ENCODE measurements at places on chromosomes 6 and 20.
A peak's percentile ranks its signal among the peaks of the same experiment; 100 is the strongest.

DNA sequence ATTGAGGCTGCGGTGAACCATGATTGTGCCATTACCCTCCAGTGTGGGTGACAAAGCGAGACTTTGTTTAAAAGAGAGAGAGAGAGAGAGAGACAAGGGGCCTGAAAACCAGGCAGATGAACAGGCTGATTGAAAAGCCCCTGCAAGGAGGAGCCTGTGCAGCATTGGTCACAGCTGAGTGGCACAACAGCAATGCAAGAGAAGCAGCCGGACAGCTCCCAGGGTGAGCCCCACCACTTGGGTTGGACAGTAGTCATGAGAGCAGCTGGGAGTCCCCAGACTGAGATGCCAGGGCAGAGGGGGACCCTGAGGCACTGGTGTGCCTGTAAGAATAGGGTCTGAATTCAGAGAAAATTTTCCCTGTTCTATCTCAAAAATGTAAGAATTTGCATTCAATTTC, 10.2 kb downstream of the DNPH1 start:
- no peak for DNase-seq

DNA sequence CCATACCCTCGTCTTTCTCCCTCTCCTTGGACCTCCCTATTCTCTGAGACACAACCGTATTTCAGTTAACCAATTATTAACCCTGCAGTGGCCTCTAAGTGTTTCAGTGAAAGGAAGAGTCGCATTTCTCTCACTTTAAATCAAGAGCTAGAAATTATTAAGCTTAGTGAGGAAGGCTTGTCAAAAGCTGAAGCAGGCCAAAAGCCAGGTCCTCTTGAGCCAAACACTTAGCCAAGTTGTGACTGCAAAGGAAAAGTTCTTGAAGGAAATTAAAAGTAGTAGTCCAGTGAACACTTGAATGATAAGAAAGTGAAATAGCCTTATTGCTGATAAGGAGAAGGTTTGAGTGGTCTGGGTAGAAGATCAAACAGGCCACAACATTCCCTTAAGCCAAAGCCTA, 58.3 kb downstream of the SNX9 start:
- DNase-seq = no peak

GRCh38 chr6:134419716-134420115, 101.8 kb upstream of the SGK1 start:
- DNase-seq = peak; percentile 61

DNA sequence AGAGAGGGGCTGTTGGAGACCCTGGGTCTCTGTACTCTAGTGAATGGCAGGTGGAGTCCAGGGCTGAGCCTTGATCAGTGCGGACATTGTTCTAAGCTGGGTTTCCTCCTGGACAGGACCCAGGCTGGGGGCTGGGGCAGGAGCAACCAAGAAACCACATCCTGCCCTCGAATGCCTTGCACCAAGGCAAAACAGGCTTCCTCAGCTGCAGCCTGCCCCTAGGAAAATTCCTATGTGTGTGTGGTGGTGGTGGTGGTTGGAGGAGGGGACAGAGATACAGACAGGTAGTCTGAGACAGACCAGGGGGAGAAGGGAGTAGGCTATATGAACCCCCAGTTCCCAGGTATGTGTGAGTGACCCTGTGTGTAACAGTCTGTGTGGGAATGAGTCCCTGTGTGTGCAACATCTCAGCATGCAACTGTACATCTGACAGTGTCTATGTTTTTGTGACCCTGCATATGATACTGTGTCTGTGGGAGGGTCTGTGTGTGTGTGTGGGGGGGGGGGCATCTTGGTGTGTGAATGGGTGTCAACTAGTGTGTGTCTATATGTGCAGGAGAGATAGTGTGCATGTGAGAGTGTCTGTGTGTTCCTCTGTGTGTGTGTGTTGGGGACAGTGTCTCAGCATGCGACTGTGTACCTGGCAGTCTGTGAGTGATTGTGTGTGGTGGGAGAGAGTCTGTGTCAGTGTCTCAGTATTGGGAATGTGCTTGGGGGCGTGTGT, 3.0 kb downstream of the GLP1R start:
- no peak for DNase-seq

GRCh38 chr6:52981222-52981900, 13.7 kb downstream of the GSTA4 start:
- DNase-seq = no peak

DNA sequence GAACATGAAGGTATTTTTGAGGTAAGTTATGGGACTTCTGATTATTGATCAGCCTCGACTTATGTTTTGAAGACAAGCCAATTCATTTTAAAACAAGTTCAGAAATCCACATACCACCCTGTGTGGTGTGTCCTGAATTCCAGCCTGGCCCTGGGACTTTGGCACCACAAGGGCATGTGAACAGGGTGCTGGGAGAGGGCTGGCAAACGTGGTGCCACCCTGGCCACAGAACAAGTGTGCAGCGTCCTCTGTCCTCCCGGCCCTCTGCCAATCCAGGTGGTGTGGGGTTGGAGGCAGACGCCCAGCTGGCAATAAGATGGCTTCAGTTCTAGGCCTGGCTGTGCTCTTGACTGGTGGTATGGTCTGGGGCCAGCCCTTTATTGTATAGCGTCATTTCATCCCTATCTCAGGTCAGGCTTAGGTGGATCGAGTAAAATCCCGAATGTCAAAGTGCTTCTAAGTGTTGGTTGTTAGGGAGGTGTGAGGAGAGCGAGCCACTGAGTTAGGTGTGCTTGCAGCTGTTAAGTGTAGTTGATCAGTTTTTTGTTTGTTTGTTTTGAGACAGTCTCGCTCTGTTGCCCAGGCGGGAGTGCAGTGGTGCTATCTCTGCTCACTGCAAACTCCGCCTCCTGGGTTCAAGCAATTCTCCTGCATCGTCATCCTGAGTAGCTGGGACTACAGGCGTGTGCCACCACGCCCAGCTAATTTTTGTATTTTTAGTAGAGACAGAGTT, 84.2 kb downstream of the RNF144B start:
- no peak for DNase-seq

DNA sequence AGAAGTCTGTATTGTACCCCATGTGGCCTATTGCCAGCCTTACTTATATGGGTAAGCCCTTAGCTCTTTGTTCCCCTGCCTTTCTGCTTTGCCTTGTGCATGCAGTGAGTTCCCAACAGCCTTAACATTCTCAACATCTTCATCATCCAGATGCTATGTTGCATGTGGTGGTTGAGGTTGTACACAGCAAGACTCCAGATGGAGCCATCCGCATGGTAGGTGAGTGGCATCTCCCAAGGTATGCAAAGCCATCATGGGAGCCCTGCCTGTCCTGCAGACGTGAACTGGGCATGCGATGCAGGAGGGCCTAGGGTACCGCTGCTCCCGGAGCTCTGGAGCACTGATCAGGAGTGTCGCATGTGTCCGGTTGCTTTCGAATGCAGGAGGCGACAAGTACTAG, 16.1 kb downstream of the CEP43 start:
- DNase-seq = no peak

DNA sequence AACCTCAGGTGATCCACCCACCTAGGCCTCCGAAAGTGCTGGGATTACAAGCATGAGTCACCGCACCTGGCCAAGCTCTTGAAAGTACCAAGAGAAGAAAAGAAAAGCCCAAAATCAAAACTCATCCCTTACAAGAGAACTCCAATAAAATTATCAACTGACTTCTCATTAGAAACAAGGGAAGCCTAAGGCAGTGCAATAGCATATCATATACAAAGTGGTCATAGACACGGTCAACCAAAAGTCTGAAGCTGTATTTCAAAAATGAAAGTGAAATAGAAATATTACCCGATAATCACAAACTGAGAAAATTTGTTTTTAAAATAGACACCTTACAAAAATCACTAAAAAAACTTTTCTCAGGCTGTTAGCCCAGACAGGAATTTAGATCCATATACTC, 1321.1 kb upstream of the GJE1 start:
- no peak for DNase-seq

GRCh38 chr6:96468281-96468680, 53.3 kb upstream of the UFL1 start:
- DNase-seq = no peak

- no peak for DNase-seq
Measured at GRCh38 chr6:53464927-53465460, 79.9 kb downstream of the GCLC start.

GRCh38 chr20:60469829-60470228, 511.6 kb downstream of the CDH26 start:
- no peak for DNase-seq

DNA sequence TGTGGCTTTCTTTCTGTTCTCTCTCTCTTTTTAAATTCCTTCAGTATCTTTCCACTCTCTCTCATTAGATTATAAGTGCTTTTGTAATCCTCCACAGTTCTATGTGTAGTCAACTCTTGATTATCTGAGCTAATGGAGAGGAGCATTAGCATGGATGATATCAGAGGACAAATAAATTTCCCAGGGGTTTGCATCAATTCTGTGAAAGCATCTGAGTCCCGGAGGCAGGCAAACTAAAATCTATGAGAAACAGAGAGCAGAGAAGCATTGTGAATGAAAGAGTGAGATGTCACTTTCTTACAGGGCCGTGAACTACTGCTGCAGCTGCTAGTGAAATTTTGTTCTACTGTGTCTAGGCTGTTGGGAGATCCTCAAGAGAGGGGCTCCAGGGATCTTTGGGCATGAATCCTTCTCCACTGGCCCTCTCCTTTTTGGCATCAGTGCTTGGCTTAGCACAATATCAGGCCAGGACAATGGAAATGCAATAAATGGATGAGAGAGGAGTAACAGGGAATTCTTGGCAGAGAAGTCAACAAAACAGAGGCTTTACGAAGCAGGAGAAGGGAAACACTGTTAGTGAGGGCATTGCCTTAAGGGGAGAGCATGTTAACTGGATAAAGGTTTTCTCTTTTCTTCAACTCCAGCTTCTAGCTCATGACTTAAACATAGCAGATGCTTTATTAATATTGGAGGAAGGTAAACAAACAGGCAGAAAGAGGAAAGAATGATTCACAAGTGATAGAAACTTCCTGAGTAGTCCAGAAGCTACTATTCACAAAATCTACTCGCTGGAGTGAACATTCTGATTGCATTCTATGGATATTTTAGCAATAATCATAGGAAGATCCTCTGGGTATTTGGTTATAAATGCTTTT, 847.0 kb upstream of the MAP3K7 start:
- DNase-seq = no peak

DNA sequence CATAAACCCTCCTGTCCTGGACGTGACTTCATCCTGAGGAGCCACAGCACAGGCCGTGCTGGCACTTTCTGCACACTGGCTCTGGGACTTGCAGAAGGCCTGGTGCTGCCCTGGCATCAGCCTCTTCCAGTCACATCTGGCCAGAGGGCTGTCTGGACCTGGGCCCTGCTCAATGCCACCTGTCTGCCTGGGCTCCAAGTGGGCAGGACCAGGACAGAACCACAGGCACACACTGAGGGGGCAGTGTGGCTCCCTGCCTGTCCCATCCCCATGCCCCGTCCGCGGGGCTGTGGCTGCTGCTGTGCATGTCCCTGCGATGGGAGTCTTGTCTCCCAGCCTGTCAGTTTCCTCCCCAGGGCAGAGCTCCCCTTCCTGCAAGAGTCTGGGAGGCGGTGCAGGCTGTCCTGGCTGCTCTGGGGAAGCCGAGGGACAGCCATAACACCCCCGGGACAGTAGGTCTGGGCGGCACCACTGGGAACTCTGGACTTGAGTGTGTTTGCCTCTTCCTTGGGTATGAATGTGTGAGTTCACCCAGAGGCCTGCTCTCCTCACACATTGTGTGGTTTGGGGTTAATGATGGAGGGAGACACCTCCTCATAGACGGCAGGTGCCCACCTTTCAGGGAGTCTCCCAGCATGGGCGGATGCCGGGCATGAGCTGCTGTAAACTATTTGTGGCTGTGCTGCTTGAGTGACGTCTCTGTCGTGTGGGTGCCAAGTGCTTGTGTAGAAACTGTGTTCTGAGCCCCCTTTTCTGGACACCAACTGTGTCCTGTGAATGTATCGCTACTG, 22.0 kb upstream of the PYGB start:
- no peak for DNase-seq

GRCh38 chr6:109762769-109763441, 71.8 kb downstream of the FIG4 start:
- DNase-seq = peak; percentile 69

DNA sequence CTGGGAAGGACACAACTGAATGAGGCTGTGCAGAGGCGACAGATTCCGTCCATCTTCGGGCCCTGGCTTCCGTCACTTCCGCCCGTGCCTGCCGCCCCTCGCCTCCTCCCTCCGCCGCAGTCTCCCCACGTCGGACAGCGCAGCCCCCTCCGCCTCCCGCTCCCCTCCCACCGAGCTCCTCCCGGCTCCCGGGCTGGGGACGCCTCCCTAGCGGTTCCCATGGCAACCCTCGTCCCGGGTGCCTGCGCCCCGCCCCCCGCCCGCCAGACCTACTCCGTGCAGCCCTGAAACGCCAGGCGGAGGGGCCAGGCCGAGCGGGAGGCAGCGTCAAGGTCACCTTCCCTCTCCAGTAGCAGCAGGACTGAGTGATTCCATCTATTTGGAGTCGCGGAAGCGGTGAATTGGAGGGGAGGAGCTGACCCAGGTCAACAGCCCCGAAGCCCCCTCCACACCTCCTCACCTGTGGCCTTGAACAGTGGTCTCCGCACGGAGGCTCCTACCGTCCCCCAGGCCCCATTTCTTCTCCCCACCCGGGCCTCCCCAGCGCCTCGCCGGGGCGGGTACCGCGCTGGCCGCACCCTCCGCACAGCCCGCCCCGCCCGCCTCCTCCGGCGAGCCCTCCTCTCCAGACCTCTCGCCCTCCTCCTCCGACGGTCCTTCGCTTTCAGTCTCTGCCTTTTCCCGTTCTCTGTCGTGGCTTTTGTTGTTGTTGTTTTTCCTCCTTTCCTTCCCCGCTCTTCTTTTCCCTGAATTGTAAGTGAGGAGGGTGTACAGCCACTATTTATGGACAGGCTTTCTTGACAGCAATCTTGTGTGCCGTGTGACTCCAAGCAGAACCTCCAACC, 951 bp downstream of the NRSN2 start:
- peak; percentile 96 for DNase-seq

DNA sequence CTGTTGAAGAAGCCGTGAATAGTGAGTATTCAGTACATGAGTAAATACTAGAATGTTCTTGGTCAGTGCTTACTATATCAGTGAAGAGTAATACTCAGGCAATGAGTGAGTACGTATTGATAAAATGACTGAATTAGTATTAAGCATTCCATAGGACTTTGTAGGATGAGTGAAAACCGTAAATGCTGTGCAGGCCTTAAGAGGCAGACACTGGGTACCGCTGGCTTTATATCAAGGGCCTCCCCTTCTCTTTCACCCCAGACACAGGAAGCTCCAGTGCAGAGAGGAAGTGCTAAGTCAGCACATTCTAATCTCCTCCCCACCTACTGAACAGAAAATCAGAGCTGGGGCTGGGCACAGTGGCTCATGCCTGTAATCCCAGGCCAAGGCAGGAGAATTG, 24.2 kb downstream of the POFUT1 start:
- DNase-seq = peak; percentile 53

DNA sequence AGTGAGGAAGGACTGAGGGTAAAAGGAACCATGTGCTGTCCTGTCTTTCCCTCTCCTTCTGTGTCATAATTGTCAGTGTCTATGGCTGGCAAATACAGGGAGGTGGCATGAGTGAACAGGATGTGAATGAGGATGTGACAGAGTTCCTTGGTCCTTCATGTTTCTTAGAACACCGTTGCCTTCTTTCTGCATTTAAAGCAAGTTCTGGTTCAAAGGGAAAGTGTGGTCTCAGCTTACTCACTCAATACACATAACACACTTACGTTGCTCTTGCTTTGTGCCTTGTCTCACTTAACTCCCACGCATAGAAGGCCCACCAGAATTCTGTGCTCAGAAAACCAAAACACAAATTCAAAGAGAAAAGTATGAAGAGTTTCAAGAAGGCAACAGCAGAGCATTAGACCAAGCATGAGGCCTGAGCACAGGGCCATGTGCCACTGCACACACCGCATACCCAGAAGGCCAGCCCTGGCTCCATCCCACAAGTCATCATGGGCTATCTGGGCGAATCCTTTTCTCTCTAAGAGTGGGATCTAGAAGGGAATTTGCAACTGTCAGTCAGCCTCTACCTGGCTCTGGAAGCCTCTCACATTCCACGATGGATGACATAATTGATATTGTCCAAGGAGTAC, 38.9 kb upstream of the SAYSD1 start:
- DNase-seq = no peak

Measured in fibroblast of skin of right biceps (primary cell).